ENCODE measurements at places on chromosomes 2 and 18.

GRCh38 chr2:221200184-221200839 is 371.8 kb downstream of the EPHA4 start:
- DNase-seq: no peak

- DNase-seq: no peak
Measured at GRCh38 chr2:141062443-141062842, 1068.4 kb downstream of the LRP1B start.

GRCh38 chr18:44954257-44954656 is 273.6 kb downstream of the SETBP1 start:
- DNase-seq: peak; percentile 37

- DNase-seq: no peak
Measured at GRCh38 chr18:67428805-67429204, 87.7 kb downstream of the DSEL start.

DNA sequence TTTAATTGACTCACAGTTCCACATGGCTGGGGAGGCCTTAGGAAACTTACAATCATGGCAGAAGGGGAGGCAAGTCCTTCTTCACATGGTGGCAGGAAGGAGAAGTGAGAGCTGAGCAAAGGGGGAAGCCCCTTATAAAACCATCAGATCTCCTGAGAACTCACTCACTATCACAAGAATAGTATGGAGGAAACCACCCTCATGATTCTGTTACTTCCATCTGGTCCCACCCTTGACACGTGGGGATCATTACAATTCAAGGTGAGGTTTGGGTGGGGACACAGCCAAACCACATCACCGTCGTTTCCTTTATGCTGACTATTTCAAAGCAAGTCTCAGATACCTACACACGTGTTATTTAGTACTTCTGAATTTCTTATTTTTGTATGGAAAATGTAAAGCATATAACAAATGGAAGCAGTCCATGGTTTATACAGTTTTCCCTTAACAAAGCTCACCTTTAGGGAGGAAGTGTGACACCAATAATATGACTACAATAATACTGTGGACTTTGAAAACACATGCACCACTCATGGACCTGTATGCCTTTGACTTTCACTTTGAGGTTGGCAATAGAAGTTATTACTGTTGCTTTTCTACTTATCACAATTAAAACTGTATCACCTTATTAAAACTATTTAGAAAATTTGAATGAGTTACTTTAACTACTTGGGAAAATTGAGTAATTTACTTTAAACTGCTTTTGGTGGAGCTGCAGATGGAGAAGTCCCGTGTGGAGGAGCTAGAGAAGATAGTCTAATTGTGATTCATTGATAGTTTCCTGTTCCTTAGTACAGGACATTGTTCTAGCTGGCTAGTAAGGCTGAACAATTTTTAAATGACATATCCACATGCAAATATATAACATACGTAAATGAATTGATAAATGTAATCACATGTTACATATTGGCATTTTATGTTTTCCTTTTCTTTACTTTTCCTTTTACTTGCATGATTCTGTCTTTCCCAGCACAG is 37.3 kb downstream of the MTCL1 start:
- DNase-seq: no peak

- DNase-seq: no peak
Measured at GRCh38 chr18:71168557-71169145, 879.8 kb downstream of the SOCS6 start.

DNA sequence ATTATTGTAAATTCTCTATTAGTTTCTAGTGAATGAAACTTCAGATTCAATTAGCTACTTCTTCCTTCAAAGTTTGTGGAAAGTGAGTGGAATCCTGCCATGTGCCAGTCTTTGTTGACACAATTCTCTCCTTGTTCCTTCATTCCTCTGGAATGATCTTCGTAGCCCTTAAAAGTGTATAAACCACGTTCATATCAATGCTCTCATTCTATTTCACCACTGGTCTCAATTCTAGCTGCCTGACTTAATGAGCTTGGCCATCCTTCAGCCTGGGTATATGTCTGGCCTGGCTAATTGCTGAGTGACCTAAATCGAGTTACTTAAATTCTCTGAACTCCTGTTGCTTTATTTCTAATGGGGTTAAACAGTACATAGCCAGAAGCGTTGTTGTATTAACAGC is 43.5 kb downstream of the INSIG2 start:
- DNase-seq: no peak

- no peak for DNase-seq
Measured at GRCh38 chr2:172109988-172110811, 7.5 kb upstream of the DLX2 start.

DNA sequence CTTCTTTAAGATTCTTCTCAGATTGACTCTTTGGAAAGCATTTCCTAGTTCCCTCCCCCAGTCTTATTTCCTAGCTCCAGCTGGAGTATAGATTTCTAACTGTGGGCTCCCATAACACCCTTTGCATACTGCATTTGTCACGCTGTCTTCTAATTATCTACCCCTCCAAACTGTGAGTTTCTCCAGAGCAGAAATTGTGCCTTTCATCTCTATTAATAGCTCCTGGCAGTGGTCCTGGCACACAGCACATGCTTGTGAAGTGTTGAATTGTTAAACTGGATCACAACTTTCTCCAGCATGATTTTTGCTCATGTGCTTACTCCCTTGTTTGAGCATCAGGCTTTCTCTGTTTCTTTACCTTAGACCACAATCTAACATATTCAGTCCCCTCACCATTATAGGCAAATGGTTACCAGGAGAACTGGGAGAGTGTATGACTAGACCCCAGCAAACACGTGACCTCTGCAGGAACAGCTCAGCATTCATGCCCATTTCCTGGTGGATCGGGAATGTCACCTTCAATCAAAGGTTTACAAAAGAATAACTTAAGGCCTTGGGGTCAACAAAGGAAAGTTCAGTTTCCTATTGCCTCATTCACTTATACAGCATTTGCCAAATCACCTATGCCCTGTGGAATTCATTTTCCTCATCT is 175.7 kb upstream of the TANK start:
- no peak for DNase-seq

- DNase-seq: no peak
Measured at GRCh38 chr2:33104052-33104623, 157.4 kb downstream of the LTBP1 start.
